ENCODE measurements at places on chromosomes 1 and 21.

GRCh38 chr21:25243808-25244207, 363.5 kb downstream of the MRPL39 start:
- no peak for DNase-seq

DNA sequence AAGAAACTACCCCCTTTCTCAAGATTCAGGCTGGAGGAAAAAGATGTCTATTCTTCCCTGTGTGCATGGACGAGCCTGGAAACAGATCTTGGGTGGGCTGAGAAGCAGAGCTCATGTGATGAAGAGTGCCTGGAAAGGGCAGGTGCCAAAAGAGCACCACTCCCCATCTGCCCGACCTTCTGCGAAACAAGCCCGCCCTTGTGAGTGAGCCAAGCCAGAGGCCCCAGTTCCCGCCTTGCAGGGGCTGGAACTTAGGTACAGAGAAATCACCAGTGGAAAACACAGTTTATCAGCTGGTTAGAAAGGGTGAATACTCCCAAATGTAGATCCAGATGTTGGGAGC, 26.7 kb upstream of the A3GALT2 start:
- DNase-seq: no peak

DNA sequence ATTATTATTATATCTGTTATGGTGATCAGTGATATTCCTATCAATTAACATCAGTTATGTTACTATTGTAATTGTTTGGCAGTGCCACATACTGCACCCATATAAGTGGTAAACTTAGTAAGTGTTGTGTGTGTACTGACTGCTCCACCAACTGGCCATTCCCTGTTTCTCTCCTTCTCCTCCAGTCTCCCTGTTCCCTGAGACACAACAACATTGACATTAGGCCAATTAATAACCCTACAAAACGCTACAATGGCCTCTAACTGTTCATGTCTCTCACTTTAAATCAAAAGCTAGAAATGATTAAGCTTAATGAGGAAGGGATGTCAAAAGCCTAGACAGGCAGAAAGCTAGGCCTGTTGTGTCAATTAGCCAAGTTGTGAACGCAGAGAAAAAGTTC, 6.6 kb upstream of the THRAP3 start:
- DNase-seq: peak; percentile 42

DNA sequence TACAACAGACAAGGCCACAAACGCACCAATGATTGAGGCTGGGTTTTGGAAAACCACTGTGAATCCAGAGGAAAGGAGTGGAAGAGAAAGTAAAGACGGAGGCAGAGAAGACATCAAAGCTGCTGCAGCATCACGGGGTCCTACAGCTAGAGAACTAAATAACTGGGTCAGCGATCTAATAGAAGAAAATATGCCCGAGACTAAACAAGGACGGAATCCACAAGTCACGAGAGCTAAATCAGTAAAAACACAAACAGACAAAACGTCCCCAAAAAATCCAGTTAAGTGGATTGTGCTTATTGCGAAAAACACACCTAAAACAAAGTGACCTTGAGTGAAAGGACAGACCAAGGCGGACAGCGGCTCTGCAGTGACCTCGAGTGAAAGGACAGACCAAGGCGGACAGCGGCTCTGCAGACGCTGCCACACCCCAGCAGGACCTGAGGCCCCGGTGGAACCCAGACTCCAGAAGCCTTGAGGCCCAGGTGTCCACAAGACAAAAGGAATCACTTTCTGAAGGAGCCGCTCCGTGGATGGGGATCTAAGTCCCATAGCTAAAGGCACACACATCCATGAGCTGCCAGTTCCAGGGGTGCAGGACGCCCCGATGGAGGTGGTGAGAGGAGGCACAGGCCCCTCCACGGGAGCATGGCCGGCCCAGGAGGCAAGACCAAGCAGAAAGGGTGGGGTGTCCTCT, 6.0 kb downstream of the FTCD start:
- no peak for DNase-seq

DNA sequence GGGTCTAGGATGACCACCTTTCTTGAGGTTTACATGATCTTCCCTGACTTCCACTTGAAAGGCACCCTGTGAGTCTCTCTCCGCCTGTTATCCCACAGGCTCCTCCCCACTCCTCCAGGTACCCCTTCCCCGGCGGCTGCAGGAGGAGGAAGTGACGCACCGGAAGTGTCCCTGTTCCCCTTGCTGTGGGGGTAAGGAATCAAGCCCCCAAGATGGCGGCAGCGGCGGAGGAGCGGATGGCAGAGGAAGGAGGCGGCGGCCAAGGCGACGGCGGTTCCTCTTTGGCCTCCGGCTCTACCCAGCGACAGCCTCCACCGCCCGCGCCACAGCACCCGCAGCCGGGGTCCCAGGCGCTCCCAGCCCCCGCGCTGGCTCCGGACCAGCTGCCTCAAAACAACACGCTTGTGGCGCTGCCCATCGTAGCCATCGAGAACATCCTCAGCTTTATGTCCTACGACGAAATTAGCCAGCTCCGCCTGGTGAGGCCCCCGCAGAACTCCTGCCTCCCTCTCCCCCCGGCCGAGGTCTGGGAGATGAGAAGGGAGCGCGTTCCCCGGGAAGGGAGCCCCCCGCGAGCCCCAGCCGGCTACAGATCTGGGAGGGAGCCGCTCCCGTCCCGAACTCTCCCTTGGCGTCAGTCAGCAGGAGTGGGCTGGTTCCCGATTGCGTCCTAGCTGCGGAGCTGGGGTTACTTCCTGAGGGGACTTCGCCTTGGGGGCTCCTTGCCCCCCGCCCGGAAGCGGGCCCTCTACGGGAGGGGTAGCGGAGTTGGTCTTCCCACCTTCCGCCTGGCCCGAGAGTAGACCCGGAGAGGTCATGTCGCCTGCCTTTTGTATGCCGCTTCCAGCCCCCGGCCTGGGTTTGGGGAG, at the start of gene FBXO28:
Gene FBXO28, plus strand, starts transcription at position 194 of the 869 bp plus-strand sequence. Its CDS starts 19 bp downstream, at position 213.
- DNase-seq: peak; percentile 95

GRCh38 chr1:248736977-248737376, 18.6 kb downstream of the LYPD8 start:
- no peak for DNase-seq

GRCh38 chr1:114353262-114353661, 157.7 kb downstream of the TRIM33 start:
- peak; percentile 75 for DNase-seq

DNA sequence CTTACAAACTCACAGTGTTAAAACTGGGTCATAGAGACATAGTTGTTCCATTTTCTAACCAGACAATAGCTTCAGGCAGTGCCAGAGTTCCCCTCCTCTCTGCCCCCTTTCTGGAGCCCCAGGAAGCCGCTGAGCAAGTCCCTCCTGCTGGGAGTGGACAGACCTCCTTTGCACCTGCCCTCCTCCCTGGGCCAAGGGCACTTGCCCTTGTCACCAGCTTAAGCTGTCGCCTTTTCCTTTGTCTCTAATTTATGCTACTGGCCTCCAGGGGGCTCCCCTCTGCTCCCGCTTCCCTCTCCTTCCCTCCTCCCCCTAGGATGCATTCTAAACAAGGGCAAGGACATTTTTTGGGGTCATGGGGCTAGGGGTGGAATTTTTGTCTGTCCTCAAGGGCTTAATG, 182.4 kb downstream of the MIS18A start:
- DNase-seq: peak; percentile 29

- DNase-seq: no peak
Observed at GRCh38 chr1:67479146-67479891, 49.1 kb upstream of the SERBP1 start.

DNA sequence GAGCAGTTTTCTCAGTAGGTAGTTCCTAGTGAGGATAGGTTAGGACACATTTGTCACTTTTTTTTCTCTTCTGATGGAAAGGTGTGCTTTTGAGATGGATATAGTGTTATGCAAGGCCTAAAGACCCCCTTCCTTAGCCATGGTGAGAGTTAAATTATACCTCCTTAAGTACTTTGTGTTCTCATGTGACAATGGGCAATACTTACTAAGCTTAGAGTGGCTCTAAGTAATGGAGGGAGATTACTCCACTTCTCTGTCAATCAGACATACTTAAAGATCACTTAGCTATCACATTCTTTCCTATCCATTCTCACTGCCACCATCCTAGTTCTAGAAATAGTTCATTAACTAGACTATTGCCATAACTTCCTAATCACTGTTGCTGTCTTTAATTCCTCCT, 265.6 kb downstream of the PBX1 start:
- no peak for DNase-seq

- no peak for DNase-seq
Observed at GRCh38 chr1:23957096-23957495, 2.5 kb upstream of the PNRC2 start.

DNA sequence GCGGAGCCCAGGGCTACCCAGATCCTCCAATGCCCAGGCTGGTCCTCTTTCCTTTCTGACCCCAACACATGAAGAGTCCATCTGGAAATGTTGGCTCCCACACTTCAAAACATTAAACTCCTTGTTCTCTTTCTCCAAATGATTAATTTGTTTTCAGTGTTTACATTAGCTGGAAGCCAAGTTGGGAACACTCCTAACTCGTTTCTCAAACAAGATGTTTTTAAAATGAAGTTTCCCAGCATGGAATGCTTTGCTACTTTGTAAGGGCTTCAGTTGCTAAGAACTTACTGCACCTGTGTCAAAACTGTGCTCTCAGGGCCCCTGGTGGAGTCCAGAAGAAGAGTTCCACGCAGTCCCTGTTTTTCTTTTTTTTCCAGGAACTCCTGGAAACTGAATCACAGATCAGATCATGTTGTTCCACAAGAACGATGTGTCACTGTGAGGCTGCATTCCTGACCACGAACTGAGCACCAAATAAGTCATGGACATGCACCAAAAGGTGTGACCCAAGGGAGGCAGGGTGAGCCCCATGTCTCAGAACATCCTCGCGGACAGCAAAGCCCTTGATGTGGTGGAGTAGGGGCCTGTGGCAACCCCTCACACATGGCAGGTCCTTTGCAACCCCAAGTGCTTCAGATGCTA, 257.3 kb downstream of the KCNJ6 start:
- DNase-seq: peak; percentile 76

GRCh38 chr1:171798311-171798710, 16.9 kb downstream of the METTL13 start:
- no peak for DNase-seq

- peak; percentile 43 for DNase-seq
Observed at GRCh38 chr1:109361649-109362048, 36.1 kb downstream of the SORT1 start.

- no peak for DNase-seq
Observed at GRCh38 chr21:45579383-45580180, 37.3 kb upstream of the SLC19A1 start.

- DNase-seq: no peak
Observed at GRCh38 chr1:17185485-17185860, 19.5 kb upstream of the PADI1 start.

DNA sequence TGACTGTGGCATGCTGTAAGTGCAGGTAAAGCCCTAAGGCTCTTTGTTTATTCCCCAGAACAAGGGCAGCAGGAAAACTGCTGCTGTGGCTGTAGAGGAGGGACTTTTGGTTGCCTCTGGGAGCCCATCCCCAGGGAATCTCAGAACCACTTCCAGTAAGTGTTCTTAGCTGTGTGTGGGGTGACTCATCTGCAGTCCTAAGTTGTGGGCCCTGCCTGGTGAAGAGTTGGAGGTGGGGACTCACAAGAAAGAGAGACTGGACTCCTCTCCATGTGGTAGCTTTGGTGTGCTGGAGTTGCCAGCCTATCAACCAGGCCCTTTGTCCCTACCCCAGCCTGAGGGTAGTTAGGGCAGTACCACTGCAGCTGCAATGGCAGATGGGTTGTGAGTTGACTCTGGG, 24.0 kb upstream of the DENND1B start:
- DNase-seq: peak; percentile 91

- DNase-seq: no peak
Observed at GRCh38 chr1:226864311-226864710, 6.1 kb upstream of the PSEN2 start.

- DNase-seq: no peak
Observed at GRCh38 chr1:76511558-76512179, 355.6 kb upstream of the ST6GALNAC5 start.

DNA sequence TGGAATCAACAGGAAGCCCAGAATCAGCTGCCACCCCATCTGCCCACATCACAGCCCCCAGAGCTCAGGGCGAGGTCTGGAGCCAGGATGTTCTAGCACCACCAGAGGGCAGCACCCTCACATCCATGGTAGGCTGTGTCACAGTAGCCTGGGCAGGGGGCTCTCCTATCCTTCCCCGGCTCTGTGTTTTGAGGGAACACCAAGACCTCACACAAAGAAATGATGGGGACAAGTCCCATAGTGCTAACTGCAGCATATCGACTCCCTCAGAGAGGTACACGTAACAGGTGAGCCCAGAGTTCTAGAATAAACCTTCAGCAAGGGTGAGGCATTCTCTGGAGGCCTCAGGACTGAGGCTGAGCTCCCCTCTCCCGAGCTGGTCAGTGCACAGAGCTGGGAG, 2.3 kb upstream of the KCNC4 start:
- peak; percentile 34 for DNase-seq

DNA sequence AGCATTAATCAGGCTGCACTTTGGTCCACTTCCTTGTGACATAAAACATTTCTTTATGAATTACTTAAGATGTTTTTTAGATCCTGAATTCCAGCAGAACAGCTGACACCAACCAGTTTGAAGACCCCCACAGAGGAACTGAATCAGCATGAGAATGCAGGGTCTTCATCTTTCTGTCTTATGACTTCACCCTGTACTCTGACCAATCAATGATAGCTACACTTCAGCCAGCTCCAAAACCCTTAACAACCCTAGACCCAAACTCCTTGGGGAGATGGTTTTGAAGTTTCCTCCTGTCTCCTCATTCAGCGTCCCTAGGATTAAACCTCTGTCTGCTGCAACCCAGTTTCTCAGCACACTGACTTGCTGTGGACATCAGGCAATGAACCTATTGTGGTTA, 175.0 kb downstream of the CTH start:
- no peak for DNase-seq

DNA sequence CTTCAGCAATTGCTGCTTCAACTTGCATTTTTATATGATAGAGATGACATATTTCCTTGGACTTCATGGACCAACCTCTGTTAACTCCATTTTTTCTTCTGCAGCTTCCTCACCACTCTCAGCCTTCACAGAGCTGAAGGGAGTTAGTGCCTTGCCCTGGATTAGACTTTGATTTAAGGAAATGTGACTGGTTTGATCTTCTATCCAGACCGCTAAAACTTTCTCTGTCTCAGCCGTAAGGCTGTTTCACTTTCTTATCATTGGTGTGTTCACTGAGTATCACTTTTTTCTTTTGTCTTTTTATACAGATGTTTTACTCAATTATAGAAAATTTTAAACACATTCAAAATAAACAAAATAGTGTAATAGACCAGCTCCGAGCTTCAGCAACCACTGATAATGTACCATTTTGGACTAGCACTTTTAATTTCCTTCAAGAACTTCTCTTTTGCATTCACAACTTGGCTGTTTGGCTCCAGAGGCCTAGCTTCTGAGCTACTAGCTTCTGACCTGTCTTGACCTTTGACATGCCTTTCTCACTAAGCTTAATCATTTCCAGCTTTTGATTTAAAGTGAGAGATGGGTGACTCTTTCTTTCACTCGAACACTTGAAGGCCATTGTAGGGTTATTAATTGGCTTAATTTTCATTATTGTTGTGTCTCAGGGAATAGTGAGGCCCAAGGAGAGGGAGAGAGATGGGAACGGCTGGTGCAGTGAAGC, 9.3 kb downstream of the NEK7 start:
- DNase-seq: no peak

- DNase-seq: no peak
Observed at GRCh38 chr1:93638981-93639380, 42.7 kb downstream of the BCAR3 start.

Measured in fibroblast of skin of scalp (primary cell).